ENCODE measurements at places on chromosomes 7 and 10. TPM values are rescaled to one million over a fixed set of nuclear protein-coding genes. Genes with fewer than 3 reads are reported as not detected.

DNA sequence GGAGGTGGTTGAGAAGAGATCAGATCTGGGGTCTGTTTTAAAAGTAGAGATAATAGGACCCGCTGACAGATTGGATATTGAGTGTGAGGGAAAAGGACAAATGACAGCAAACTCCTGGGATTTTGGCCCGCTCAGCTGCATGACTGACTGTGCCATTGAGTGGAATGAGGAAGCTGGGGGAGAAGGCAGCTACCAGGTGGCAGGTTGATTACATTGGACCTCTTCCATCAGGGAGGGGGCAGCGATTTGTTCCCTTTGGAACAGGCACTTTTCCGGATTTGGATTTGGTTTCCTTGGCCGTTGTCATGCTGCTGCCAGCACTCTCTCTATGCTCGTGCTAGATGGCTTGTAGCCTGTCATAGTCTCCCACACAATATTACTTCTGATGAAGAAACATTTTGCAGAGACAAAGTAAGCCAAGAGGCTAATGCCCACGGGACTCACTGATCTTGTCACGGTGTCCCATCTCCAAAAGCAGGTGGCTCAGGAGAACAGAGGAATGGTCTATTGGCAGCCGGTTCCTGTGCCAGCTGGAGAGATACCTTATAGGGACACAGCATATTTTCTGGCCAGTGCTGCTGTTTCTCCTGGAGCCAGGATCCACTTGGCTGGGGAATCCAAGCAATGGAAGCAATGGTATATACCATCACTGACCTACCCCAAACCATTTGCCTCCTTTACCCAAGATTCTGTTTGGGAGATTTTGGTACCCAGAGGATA, 69.1 kb upstream of the WAC start:
- no peaks in the 10 kb centered on the region for H3K27me3 ChIP-seq
- H3K4me3 ChIP-seq, result no peak overlapping the region
- H3K36me3 ChIP-seq, result no peaks in the 10 kb centered on the region
- no peaks in the 10 kb centered on the region for H3K4me1 ChIP-seq
- H3K27ac ChIP-seq, result no peak overlapping the region

GRCh38 chr7:36916619-36917018, 192.3 kb upstream of the AOAH start:
- H3K27ac ChIP-seq, result no peak overlapping the region
- no peak overlapping the region for H3K4me3 ChIP-seq
- no peaks in the 10 kb centered on the region for H3K36me3 ChIP-seq
- H3K27me3 ChIP-seq, result no peaks in the 10 kb centered on the region

DNA sequence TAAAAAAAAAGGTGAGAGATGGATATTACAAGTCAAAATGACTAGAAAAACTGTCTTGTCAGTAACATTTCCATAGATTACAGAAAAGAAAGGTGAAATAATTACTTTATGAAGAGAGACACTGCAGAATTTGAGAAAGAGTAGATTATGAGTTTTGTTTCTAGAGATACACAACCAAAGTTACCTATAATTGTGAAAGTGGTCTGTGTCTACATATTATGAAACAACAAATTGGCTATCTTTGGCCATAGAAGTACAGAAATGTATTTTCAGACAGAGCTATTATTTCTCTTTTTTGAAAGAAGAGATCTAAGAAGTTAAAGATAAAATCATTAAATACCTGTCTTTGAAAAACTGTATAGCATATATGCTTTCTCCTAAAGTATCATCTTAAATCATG, 30.1 kb downstream of the KCND2 start:
- no peaks in the 10 kb centered on the region for H3K36me3 ChIP-seq
- H3K4me1 ChIP-seq, result no peaks in the 10 kb centered on the region
- DNase-seq, result no peak
- H3K27ac ChIP-seq, result no peak overlapping the region

ERVW-1 gene
- not detected for total RNA-seq
